Stimulated activated naive CD8-positive, alpha-beta T cell treated with anti-CD3 and anti-CD28 coated beads, Interleukin-15, amount 100 ng/mL, for 72 hours (primary cell): ENCODE measurements at places on chromosomes 13 and 19.

- DNase-seq = peak; percentile 9
Measured at GRCh38 chr19:52992109-52993004, 21.4 kb upstream of the ERVV-1 start.

- no peak for DNase-seq
Measured at GRCh38 chr19:41095703-41096102, 7.5 kb downstream of the CYP2A13 start.

GRCh38 chr19:7159105-7159933 lies 89.8 kb downstream of the ZNF557 start:
- no peak for DNase-seq

GRCh38 chr13:42997381-42997780 lies 5.3 kb upstream of the EPSTI1 start:
- DNase-seq = no peak

- DNase-seq = no peak
Measured at GRCh38 chr13:100921139-100921538, 246.5 kb upstream of the TMTC4 start.

GRCh38 chr19:6532244-6532999 lies 1.6 kb downstream of the TNFSF9 start:
- DNase-seq = peak; percentile 46

DNA sequence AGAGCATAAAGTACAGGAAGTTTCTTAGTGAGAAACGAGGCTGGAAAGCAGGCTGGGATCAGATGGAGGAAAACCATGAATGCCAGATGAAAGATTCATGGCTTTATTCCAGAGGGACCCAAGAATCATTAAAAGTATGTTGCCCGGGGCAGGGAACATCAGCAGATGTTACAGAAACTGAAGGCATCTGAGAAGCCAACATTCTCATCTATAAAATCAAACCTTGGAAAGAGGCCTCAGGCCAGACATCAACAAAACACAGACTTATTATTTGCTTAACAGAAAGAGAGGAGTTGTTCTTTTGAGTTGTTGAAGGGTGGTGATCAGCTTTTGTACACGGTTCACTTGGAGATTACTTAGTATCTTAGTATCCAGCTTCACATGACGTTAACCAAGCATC lies 543.6 kb downstream of the RFC3 start:
- no peak for DNase-seq

DNA sequence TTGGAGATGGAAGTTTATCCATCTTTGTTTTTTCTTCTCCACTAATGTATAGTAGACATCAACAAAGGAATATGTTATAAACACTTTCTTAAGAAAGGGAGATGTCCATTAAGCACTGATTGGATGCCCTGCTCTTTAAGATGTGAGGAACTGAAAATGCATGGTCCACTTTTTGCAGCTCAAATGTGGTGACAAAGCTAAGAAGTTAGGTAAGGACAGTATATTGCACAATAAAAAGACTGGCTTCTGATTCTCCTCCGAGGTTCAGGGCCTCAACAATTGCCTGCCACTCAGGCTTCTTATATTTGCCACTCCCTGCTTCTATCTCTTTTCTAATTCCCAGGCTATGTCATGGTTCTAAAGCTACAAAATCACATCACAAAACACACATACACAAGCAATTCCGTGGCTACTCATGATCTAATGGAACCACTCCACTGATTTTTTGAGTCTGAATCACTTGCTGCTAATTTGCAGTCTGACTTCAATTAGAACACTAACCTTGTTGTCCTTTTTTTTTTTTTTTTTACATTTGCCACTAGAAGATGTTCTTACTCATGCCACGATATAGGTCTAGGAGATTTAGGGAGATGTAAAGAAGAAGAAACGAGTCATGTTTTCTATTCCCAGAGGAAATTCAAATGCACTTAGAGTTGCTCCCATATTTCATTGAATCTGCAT lies 29.6 kb upstream of the TNFSF11 start:
- no peak for DNase-seq

DNA sequence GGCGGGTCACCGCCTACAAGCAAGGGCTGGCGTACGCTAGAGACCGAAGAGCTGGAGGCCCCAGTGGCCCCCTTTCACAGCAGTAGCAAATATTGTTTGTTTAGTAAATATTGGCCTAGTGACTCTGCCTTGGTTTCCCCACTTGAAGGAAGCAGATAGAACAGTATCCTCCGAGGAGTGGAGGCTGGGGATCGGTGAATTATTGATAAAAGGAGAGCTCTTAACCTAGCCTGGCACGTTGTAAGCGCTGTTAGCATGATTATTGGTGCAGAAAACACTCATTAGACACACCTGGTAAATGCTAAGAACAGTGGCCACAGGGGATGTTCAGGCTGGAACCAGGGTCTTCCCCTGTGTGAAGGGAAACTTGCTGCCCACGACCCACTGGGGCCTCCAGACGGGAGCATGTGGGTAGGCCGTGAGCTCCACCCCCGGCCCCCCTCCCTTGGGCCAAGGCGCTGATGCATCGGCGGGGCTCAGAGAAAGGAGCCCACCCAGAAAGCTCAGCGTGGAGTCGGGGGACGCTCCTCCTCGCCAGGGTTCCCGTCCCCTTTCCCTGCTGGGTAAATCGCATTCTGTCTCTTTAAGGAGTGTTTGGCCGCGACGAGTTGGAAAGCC lies 2.3 kb downstream of the IER2 start:
- DNase-seq = no peak

GRCh38 chr19:3970808-3971598 lies at the start of gene DAPK3:
DAPK3 (minus strand) TSS chr19:3971099; CDS start chr19:3969735, 1,364 bp downstream.
- DNase-seq = peak; percentile 93
